ENCODE measurements at places on chromosomes 5 and 9.

- DNase-seq: no peak
Observed at GRCh38 chr5:123455095-123455494, 31.9 kb upstream of the CEP120 start.

GRCh38 chr5:52531105-52531504 is 256.6 kb upstream of the ITGA1 start:
- DNase-seq: no peak

DNA sequence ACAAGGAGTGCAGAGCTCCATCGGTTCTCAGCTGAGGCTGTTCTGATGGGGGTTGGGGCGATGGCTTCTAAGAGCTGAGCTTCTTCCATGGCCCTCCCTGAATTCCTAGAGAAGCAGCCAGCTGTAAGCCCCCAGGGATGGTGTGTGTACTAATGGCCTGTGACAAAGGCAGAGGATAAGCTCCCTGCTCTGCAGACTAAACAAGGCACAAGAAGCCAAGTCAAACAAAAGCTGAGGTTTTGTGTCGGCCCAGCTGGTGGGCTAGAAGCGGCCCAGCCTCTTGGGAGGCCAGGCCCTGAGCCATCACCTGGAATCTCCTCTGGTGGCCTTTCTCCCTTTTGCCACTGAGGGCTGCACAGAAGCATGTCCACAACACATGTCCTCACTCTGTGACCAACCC is 75.0 kb upstream of the XPA start:
- DNase-seq: no peak

- DNase-seq: no peak
Observed at GRCh38 chr5:112663146-112663545, 74.5 kb upstream of the APC start.

GRCh38 chr5:39420482-39421145 is 4.2 kb downstream of the DAB2 start:
- DNase-seq: peak; percentile 57

DNA sequence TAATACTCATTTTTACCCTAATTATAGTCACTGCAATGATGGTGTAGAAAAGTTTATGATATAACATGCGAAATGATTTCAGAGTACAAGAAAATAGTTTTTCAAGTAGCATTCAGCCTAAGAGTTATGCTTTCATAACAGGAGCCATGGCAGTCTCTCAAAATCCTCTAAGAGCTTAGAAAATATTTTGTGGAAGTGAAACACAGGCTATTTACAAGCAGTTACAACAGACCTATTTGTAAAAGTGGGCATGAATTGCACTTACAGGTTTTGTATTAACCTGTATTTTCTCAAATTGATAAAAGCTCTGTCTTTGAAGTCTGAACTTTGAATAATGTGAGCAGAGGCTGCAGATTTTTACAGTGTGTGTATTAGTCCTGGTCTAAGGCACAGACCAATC is 523.3 kb downstream of the LRRC70 start:
- DNase-seq: no peak

GRCh38 chr5:10671041-10672008 is 89.7 kb downstream of the DAP start:
- DNase-seq: no peak

- no peak for DNase-seq
Observed at GRCh38 chr5:4271193-4271592, 675.6 kb downstream of the IRX1 start.

- DNase-seq: no peak
Observed at GRCh38 chr5:76364226-76364589, 38.9 kb upstream of the IQGAP2 start.

DNA sequence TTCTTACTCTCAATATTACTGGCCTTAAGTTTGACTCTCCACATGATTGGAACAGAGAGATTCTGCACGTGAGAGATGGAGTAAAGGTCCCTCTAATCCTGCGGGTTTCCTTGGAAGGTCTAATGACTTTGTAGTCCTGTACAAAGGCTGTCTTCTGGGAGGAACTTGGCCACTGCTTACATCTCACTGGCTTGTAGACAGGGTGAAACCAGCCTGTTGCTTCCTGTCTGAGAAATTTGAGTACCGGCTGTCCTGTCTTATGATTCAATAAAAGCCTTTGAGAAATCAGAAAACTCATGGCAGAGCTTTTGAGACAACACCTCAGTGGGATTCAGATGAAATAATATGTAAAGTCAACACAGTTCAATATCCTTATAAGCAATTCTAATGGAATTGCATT is 43.0 kb downstream of the IL31RA start:
- no peak for DNase-seq

- no peak for DNase-seq
Observed at GRCh38 chr5:159444441-159445082, 114.3 kb upstream of the IL12B start.

DNA sequence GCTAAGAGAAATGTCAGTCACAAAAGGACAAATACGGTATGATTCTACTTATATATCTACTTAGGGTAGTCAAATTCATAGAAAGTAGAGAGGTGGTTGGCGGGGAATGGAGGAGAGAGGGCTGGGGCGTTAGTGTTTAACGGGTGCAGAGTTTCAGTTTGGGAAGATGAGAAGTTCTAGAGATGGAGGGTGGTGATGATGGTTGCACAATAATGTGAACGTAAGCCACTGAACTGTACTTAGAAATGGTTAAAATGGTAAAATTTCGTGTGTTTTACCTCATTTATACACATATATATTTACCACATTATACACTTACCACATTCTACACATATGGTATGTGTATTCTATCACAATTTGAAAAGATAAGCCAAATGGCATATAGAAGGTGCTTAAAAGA is 35.7 kb downstream of the LSM11 start:
- no peak for DNase-seq

GRCh38 chr5:160092960-160093707 is 26.1 kb downstream of the PWWP2A start:
- no peak for DNase-seq

DNA sequence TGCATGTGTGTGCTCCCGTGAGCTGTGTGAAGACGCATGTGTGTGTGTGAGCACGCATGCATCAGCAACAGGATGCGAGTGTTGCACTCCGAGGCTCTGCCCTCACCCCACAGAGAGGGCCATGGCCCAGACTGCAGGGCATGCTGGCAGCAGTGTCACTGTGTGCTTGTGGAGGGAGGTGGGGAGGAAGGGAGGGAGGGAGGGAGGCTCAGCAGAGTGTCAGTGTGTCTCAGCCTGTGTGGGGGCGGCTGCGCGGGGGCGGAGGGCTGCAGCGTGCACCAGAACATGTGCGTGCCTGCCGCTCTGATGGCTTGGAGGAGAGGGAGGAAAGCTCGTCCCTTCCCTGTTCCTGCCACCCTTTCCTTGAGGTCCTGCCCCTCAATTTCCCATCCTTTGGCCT is 5.3 kb downstream of the CAMK2A start:
- peak; percentile 71 for DNase-seq

- DNase-seq: no peak
Observed at GRCh38 chr5:40502736-40503135, 177.0 kb upstream of the PTGER4 start.

DNA sequence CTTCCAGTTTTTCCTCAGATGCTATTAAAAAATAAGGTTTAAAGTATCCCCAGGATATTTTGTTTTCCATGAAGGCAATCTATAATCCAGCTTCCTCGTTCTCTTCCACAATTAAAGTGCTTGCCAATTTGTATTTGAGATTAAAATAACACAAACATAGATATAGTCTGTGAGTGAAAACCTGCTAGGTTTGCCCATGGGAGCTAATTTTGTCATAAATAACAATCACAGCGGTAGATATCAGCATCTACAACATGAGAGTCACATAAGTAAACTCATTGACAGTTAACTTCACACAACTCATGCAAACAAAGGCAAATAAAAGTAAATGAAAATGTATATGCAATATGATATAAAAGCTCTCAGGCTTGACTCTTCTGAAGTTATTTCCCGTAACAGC is 29.2 kb upstream of the RASGRF2 start:
- no peak for DNase-seq

GRCh38 chr9:38018241-38018957 is 50.6 kb downstream of the SHB start:
- DNase-seq: no peak

DNA sequence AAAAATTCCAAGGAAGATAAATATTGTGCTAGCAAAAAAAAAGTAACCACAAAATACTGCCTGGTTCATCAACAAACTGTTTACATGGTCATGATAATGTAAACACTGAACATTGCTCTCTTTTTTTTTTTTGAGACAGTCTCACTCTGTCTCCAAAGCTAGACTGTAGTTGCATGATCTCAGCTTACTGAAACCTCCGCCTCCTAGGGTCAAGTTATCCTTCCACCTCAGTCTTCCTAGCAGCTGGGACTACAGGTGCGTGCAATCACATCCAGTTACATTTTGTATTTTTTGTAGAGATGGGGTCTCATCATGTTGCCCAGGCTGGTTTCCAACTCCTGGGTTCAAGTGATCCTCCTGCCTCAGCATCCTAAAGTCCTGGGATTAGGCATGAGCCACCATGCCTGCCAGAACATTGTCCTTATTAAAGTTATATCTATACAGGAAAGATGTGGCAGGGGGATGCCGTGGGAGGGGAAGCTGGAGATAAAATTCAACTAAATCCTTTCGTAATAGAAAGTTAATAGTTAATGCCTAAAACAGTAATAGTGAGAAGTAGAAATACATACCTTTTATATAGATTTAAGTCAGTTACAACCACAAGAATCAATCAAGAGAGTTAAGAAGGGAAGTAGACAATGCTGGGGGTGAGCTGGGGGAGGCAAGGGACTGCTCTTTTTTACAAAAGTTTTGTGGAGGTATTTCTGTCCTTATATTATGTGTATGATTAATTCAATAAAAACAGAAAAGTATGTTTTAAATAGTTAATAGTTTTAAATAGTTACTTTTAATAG is 52.3 kb downstream of the RGMB start:
- no peak for DNase-seq

DNA sequence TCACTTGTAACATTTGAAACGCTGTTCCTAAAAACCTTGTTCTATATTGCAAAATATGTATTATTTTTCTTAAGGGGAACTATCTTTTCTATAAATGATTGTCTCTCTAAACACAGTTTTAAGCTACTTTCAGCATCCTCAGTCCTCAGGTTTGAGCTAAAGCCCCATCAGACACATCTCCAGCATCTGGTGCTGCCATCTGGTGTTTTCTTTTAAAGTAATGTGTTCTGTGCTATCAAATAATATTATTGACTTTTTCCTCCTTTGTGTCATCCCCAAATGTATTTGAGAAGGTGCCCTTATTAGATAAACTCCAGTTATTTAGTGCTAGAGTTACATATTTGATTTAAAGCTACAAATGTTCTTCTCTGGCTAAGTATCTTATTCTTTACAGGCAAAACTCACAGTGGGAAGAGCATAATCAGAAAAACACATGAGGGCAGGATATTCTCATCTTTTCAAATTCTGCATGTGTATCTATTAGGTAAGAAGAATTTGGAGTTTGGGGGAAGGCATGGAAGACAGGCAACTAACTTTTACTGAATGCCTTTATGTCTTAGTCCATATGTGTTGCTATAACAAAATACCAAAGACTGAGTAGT is 27.5 kb downstream of the ZNF474 start:
- DNase-seq: no peak

DNA sequence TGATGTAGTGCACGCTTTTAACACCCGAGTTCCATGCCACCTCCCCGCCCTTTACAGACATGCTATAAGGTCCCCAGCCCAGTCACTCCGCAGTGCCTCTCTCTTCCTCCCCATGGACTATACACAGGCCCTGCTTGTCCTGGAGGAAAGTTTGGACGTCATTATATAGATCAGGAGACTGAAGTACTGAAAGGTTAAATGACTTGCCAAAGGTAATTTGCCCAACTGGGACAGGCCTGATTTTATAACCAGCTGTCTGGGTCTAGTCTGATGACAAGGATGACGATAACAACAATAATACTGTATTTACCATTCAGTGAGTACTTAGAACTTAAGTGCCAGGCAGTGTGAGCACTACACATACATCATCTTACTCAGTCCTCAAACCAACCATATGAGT is 33.1 kb downstream of the LVRN start:
- no peak for DNase-seq
